ENCODE measurements at places on chromosomes 6 and 20.

DNA sequence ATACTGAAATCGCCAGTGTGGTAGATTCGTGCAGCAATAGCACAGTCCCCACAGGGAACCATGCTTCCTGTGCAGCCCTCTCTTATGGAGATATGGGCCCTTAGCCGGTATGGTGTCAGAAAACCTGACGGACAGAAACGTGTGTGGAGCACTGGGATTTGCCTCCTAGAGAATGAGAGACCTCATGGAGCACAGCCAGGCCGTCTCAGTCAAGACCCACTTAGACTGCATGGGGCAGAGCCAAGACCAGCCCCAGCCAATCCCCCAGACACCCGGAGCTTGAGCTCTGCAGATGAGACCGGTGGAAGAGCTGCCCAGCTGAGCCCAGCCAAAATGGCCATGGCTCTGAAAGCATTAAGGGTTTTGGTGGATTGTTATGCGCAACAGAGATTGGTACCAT, 163.7 kb downstream of the DLL1 start:
- DNase-seq, result no peak

DNA sequence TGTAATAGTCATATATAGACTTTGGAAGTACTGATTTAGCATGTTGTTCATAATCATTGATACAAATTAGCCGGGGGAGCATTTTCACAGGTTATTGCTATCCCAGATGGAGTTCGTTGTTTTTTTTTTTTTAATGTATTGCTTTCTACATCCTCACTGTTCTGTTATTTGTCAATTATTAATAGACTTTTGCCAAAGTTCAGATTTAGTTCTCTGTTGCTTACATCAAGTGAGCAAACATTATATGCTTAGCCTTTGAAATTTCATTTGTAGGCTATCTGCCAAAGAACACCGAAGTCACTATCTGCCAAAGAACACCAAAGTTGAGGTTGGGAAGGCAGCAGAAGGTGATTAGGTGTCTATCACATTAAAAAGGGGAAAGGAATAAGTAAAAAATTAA, at the start of gene HAO1:
HAO1 (minus strand) TSS at position 118 of the 400 bp plus-strand sequence; CDS start at position 82, 36 bp downstream.
- no peak for DNase-seq

DNA sequence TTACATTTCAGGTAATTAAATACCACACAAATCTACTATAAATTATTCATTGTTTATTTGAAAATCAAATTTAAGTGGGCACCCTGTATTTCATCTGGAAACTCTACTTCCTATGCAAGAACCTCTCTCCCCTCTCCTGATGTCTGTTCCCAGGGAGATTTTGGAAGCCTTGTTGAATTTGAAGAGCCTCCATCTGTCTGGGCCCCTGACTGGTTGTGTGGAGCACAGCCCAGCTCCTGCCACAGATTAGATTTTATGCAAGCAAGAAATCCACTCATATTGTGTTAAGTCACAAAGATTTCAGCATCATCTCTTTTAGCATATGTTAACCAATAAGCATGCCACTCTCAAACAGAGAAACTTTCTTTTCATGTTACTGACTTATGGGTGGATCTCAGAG, 451.2 kb downstream of the TFAP2B start:
- DNase-seq, result no peak

- DNase-seq, result no peak
Observed at GRCh38 chr6:157613011-157613522, 210.0 kb upstream of the SNX9 start.

DNA sequence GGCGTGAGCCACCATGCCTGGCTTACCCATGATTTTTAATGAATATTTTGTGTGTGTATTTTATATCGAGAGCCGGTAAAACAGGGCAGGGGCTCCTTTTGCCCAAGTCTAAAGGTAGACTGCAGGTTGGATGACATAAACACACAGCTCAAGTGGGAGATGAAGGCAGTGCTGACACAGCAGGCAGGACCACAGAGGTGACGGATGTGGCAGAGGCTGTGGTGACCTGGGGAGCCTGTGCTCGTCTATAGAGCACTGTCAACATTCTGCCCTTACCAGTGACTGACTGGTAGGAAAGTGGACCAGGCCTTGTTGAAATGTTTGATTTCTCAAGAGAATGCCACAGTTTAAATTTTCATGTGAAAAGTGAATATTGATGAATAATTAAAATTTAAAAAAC, 137.5 kb downstream of the ZFP64 start:
- no peak for DNase-seq
